Vein endothelial cell (primary cell): ENCODE measurements at places on chromosomes 2 and 18. TPM values are rescaled to one million over a fixed set of nuclear protein-coding genes. Genes with fewer than 3 reads are reported as not detected.

The NR4A2 gene
- total RNA-seq: under 0.01 and 0.10 TPM in 2 replicates

The PTMA gene
- 1,152 and 1,307 TPM in 2 replicates for total RNA-seq

The EN1 gene
- not detected in 2 replicates for total RNA-seq

The DNAH7 gene
- under 0.01 and 0.38 TPM in 2 replicates for total RNA-seq

The AQP12A gene
- total RNA-seq: not detected in 2 replicates

The NPHP1 gene
- total RNA-seq: 4.6 and 6.6 TPM in 2 replicates

The CPS1 gene
- total RNA-seq: 4.3 and 4.9 TPM in 2 replicates

The LHCGR gene
- total RNA-seq: not detected in 2 replicates

The SFT2D3 gene
- total RNA-seq: 5.2 TPM in 2 replicates

The MATN3 gene
- 1.4 and 2.9 TPM in 2 replicates for total RNA-seq

The M1AP gene
- total RNA-seq: not detected in 2 replicates

The SLC16A14 gene
- total RNA-seq: under 0.01 and 0.10 TPM in 2 replicates

The DCDC2C gene
- not detected in 2 replicates for total RNA-seq

The VWC2L gene
- total RNA-seq: not detected in 2 replicates

The MC2R gene
- total RNA-seq: not detected in 2 replicates

The DYNC1I2 gene
- total RNA-seq: 118 and 159 TPM in 2 replicates

The MC5R gene
- total RNA-seq: not detected in 2 replicates

The SEPTIN10 gene
- 70.9 and 115 TPM in 2 replicates for total RNA-seq

The SULT1C3 gene
- not detected in 2 replicates for total RNA-seq

The LIPG gene
- total RNA-seq: 30.4 and 80.9 TPM in 2 replicates

The UBXN4 gene
- 68.3 and 78.8 TPM in 2 replicates for total RNA-seq

The RBKS gene
- 0.33 and 0.86 TPM in 2 replicates for total RNA-seq

The LMAN1 gene
- total RNA-seq: 142 and 185 TPM in 2 replicates

The MYOM1 gene
- under 0.01 and 0.10 TPM in 2 replicates for total RNA-seq

The CFC1 gene
- not detected in 2 replicates for total RNA-seq

The KCNS3 gene
- total RNA-seq: 0.29 and 0.65 TPM in 2 replicates

The KIF5C gene
- total RNA-seq: 0.29 and 0.33 TPM in 2 replicates

The UPP2 gene
- total RNA-seq: not detected in 2 replicates

The B4GALT6 gene
- 11.4 and 17.1 TPM in 2 replicates for total RNA-seq

The ASAP2 gene
- 68.0 and 72.8 TPM in 2 replicates for total RNA-seq

The DOK6 gene
- under 0.01 and 0.57 TPM in 2 replicates for total RNA-seq

The HOXD8 gene
- 22.1 and 24.8 TPM in 2 replicates for total RNA-seq

The IL1RL1 gene
- total RNA-seq: 11.1 and 31.0 TPM in 2 replicates

The CREG2 gene
- 2.3 and 8.6 TPM in 2 replicates for total RNA-seq

The FAP gene
- 0.98 and 4.5 TPM in 2 replicates for total RNA-seq

The AFF3 gene
- under 0.01 and 0.10 TPM in 2 replicates for total RNA-seq

The MTHFD2 gene
- total RNA-seq: 65.8 and 74.8 TPM in 2 replicates

The SERPINB12 gene
- not detected in 2 replicates for total RNA-seq

The ITGA6 gene
- 218 and 445 TPM in 2 replicates for total RNA-seq

The UGT1A5 gene
- not detected in 2 replicates for total RNA-seq

The ZNF2 gene
- total RNA-seq: 5.9 and 6.1 TPM in 2 replicates

The LOXHD1 gene
- total RNA-seq: not detected in 2 replicates

The POMC gene
- total RNA-seq: 0.29 and 0.98 TPM in 2 replicates

The POTEI gene
- total RNA-seq: 0.33 and 0.48 TPM in 2 replicates
